ENCODE measurements at places on chromosomes 6 and 20.
A peak's percentile ranks its signal among the peaks of the same experiment; 100 is the strongest.

DNA sequence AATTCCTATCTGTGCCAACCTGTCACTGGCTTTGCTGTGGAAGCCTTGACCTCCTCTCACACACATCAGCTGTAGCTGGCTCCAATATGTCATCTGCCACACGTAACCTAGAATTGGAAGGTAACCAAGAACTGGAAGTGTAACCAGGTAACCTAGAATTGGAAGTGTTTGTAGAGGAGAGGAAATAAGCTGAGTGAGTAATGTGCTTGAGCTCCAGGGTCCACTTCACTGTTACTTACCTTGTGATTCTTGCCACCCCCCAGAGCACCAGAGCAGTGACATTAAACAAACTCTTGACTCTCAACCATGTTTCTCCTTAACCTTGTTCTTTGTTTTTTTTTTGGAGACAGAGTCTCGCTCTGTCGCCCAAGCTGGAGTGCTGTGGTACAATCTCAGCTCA lies 350.5 kb downstream of the NRN1 start:
- no peak for DNase-seq

- peak; percentile 70 for DNase-seq
Observed at GRCh38 chr6:44223319-44224028, at the start of gene SLC29A1. Gene SLC29A1, plus strand, starts transcription at chr6:44223595. Its CDS starts 3,719 bp downstream, at chr6:44227314.

GRCh38 chr6:35037664-35038038 lies 103.5 kb downstream of the TCP11 start:
- no peak for DNase-seq

DNA sequence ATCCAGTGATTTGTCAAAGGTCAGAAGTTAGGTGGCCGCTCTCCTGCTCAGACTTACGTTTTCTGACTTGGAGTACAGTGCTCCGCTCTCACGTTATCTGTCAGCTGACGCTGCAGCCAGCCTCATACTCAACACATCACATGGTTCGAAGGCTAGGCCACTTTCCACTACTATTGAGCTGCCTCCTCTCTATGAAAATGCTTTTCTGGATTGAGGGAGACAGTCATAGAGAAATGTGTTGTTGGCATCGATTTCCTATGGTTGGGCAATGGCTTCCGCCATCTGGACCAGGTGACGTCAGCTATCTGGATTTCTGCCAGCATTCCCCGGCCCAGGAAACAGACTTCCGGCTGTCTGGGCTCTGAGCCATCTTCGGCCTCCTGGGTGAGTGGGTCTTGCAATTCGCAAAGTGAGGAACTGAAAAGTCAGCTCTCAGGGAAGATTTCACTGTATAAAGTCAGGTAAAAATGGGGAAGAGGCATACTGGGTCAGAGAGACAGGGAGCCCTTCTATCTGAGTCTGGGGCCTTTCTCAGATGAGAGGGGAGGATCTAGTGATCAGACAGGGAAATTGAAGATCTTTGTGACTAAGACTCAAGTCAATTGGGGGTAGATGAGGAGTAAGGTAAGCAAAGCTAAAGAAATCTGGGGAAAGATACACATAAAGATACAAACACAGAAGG lies 37.5 kb upstream of the IER3 start:
- DNase-seq = no peak

GRCh38 chr6:152625213-152625612 lies 11.9 kb downstream of the SYNE1 start:
- no peak for DNase-seq

DNA sequence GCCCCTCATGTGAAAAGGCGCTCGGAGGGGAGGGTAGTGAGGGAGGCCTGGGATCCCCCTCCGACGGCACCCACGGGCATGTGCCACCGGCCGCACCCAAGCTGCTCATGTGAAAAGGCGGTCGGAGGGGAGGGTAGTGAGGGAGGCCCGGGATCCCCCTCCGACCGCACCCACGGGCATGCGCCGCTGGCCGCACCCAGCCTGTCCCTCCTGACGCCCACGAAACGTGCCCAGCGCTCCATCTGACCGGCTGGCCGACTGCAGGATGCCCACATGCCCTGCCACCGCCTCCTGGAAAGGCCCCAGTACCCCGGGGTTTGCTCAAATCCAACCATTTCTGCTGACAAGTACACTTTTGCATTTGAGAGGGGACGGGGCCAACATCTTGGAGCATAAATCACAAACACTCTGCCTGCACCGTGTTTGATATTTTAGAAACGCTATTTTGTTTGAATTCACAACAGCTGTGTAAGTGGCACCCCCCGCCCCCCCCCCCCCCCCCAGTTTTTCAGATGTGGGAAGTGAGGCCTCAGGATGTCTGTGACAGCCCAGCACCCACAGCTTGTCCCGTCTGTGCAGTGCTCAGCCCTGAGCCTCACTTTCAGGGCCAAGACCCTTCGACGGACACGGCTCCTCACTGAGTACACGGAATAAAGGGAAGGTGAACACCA lies 34.1 kb downstream of the SLC2A4RG start:
- DNase-seq = no peak

DNA sequence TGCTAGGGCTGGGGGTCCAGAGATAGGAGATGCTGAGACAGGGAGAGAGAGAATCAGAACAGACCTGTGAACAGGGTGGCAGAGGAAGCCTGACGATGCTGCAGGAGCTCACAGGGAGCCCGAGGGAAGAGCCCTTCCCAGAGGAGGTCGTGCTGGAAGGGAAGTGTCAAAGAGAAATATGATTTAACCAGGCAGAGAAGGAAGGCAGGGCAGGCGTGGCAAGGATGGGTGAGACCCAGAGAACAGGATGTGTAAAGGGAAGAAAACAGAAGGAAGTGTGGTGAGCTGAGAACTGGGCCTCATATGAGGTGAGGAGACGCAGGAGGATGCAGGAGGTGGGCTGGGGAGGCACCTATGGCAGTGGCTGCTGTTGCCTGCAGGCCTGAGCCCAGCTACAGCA lies 105.6 kb downstream of the ZDHHC14 start:
- DNase-seq = no peak

DNA sequence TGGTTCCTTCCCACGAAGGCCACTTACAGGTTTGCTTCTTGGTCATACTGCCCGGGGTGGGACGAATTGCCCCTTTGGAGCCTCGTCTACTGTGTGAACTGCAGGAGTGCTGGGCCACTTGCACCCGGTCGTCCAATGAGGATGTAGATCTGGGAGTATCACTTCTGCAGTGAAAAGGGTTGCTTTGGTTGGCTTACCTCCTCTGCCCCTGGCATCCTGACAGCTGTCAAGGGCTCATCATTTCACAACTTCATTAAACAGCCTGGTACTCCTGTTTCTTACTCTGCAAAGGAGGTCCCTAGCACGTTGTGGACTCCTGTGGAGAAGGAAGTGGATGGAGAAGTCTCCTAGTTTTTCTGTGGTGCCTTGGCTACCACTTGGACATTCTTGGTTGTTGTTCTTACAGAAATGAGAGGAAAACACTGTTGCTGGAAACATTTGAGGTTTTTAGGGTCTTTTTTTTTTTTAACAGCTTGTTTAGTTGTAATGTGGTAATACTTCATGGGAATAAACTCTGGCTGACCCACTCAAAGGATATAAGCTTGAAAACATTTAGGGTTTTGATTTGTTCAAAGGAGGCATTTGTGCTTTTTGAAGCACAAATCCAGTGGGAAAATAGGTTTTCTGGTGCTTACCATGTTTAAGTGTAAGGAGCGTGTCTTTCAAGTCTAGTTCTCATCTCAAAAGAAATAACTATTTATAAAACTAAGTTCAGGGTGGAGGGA lies 60.7 kb downstream of the AKAP12 start:
- no peak for DNase-seq

- no peak for DNase-seq
Observed at GRCh38 chr20:19758501-19759331, 658 bp downstream of the RIN2 start.

GRCh38 chr6:40713002-40713719 lies 126.0 kb upstream of the LRFN2 start:
- no peak for DNase-seq

GRCh38 chr6:28789553-28790083 lies 134.2 kb downstream of the TRIM27 start:
- DNase-seq = peak; percentile 30

- DNase-seq = no peak
Observed at GRCh38 chr6:28506807-28507475, 8.7 kb downstream of the GPX6 start.
